ENCODE measurements at places on chromosomes 7 and 10.
A peak's percentile ranks its signal among the peaks of the same experiment; 100 is the strongest.

GRCh38 chr7:4017785-4018184, 664.3 kb upstream of the FOXK1 start:
- no peak for DNase-seq

DNA sequence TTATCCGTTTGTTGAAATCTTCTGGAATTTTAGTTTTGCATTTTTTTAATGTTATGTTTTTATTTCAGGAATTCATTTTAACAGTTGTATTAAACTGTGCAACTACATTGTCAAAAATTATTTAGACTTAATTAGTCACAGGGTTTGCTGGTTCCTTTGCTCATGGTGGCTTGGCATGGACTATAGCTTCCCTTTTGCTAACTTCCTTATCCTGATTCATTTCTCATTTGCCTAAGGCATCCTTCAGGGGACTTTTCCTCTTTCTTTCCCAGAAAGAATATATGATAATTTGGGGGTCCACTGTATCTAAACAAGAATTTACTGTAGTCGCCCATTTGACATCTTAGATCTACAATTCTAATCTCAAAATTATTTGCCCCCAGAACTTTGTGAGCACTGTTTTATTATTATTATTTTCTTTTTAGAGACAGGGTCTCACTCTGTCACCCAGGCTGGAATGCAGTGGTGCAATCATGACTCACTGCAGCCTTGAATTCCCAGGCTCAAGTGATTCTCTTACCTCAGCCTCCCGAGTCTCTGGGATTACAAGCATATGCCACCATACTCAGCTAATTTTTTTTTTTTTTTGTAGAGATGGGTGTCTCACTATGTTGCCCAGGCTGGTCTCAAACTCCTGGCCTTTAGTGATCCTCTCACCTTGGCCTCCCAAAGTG, 13.9 kb downstream of the FIGNL1 start:
- no peak for DNase-seq

DNA sequence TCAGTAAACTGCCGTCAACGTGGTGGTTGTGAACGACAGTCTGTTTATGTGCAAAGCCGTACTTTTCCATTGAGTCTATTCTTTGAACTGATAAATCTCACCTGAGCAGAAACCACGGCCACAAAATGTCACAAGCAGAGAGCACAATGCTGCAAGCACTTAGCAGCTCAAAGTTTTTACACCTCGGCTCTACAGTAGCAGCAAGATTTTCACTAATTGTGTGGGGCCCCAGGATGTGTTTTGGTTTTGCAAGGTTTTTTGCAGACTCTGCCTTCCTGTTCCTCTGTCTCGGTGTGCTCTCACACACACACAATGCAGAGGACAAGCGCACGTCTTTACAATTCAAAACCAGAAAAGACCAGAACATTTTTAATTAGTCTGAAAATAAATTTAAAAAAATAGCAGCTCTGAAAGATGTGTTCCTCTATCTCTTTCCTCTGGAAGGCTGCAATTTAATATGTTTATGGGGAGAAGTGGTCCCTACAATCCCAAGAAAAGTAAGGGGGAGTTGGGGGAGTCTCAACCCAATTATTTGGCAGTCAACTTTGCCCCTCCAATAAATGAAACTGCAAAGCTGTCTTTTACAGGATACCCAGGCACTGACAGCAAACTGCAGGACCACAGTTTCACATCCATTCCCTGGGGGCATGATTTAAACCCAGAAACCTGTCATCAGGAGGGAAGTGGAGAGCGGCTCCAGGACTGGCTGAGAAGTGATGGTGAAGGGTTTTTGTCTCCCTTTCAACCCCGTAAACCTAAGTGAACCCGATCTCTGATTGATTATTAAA, 73.8 kb upstream of the SFMBT2 start:
- no peak for DNase-seq

DNA sequence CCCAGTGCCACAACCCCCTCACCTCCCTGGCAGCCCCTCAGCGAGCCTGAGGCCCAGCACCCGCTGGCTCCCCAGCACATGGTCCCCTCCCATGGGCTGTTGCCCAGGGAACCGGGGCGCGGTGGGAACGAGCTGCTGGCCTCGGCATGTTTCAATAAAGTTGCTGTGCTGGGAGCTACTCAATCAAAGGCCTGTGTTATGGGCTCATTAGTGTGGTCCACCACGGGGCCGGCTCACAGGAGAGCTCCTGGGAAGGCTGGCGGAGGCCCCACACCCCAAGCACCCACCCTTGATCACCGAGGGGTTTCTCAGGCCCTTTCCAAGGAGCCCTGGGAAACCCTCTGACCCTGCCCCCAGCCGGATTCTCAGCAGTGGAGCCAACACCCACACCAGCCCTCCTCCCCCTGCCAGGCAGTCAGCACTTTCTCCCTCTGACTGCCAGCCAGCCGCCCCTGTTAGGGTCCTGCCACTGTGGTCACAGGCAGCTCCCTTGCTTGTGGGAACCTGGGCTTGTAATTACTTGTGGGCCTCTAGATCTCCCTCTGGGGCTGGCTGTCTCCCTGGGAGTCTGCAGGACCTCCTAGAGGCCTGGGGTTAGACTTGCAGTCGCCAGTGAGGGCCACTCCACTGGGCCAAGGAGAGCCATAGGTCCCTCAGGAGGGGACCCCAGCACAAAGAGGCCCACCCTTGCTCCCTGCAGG, 24.8 kb upstream of the TRIM8 start:
- no peak for DNase-seq

DNA sequence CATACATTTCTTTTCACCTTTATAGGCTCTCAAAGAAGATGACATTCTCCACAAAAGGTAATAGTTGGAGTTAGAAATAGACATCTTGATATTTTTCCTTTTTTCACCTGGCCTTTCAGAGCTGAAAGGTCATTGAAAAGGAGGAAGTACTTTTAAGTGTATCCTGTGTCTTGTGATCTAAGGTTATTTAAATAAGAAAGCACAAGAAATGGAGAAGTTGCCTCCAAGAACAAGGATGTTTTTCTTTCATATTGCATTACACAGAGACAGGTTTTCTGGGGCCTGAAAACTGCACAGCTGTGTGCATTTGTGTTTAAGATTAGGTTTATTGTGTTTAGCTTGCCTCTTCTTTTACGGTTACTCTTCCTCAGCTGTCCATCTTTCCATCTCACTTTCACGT, 103.4 kb upstream of the SEMA3D start:
- DNase-seq = no peak

- no peak for DNase-seq
Measured at GRCh38 chr7:5314864-5315263, 32.1 kb downstream of the SLC29A4 start.

DNA sequence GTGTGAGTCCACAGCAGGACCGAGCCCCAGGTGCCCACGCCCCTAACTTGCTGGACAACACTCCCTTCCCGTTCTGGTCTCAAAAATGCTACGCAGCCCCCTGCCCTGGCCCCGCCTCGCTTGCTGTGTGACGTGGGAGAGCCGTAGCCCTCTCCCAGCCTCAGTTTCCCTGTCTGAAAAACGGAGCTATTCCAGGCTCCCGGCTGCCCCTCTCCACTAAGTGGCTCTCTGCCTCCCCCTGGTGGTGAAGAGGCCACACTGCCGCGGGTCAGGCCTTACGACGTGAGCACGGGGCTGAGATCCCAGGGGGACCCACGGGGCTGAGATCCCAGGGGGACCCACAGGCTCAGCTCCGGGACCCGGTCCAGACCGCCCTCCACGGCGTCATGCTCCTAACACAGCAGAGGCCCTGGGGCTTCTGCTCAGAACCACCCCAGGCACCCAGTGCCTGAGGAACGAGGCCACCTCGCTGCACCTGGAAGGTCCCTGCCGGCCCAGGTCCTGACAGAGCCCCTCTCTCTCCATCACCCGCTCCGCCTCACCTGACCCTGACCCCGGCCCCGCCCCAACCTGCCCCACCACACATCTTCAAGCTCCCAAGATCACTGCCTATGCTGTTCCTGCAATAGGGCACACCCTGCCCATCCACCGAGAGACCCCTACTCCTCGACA, 26.7 kb downstream of the MICALL2 start:
- peak; percentile 84 for DNase-seq

- DNase-seq = no peak
Measured at GRCh38 chr7:157445246-157445955, 108.6 kb downstream of the DNAJB6 start.

- no peak for DNase-seq
Measured at GRCh38 chr7:73622909-73623797, 1.2 kb downstream of the MLXIPL start.

GRCh38 chr10:26485150-26485941, 47.2 kb downstream of the APBB1IP start:
- DNase-seq = no peak

- no peak for DNase-seq
Measured at GRCh38 chr7:25967278-25968204, 184.5 kb upstream of the NFE2L3 start.

DNA sequence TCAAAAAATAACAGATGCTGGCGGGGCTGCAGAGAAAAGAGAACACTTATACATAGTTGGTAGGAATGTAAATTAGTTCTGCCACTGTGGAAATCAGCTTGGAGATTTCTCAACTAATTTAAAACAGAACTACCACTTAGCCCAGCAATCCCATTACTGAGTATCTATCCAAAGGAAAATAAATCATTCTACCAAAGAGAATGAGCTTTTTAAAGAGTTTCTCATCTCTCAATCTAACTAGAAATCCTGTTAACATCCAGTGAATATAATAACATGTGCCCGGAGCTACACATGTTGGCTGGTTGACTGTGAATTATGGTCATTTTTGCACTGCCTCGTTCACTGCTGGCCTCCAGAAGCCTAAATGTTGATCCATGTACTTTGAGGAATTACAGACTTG, 39.3 kb downstream of the BET1 start:
- no peak for DNase-seq

DNA sequence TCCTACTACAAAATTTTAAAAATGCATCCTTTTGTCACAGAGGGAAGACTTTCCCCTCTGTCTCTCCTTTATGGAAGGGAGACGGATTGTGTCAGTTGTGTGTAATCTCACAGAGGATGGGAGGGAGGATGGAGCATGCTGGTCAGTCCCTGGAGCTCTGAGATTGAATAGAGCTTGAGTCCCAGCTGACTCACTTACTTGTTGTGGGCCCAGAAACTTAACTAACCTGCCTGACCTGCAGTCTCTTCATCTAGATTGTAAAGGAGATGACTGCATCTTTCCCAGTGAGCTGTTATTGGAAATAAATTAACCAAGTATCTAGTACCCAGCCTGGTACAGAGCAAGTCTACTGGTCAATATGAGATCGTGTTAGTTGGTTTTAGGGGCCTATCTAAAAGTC, 77.9 kb upstream of the ADO start:
- no peak for DNase-seq

- DNase-seq = no peak
Measured at GRCh38 chr10:120741396-120741795, 109.8 kb upstream of the WDR11 start.

GRCh38 chr10:35641676-35642034, 441 bp downstream of the FZD8 start:
- peak; percentile 65 for DNase-seq

DNA sequence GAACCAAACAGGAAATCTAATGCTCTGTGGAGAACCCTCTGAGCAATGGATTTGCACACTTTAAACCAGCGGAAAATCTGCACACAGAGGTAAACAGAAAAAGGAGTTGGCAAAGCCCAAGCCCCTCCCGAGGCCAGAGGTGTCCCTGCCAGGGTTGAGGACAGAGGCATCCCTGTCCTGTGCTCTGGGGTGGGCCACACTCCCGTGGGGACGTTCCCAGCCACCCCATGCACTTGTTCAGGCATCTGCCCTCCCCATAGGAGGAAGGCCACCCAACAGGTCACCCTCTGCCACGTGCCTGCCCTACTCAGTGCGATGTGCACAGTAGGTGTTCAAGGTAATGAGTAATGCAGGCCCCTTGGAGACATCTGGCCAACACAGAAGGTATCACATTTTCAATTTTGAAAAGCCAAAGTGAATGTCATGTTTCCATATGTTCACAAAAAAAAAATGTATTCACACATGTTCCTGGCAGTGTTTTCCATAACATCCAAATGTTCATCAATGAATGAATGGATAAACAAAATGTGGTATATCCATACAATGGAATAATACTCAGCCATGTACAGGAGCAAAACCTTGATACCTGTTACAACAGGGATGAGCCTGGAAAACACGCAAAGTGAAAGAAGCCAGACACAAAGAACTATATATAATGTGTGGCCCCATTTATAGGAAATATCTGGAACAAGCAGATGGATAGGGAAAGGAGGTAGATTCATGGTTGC, 108.1 kb downstream of the EBF3 start:
- no peak for DNase-seq

GRCh38 chr7:41881331-41882130, 178.6 kb upstream of the INHBA start:
- DNase-seq = no peak

Data from AG08396 (cell line).